ENCODE measurements at places on chromosomes 3 and 15. TPM values are rescaled to one million over a fixed set of nuclear protein-coding genes. Genes with fewer than 3 reads are reported as not detected.

MYO5C gene
- total RNA-seq, result not detected

NAALADL2 gene
- 16.4 TPM for total RNA-seq

SLC28A1 gene
- total RNA-seq, result not detected

AMOTL2 gene
- total RNA-seq, result 236 TPM

PLXNA1 gene
- total RNA-seq, result 63.0 TPM

GNL3 gene
- total RNA-seq, result 114 TPM

CEP152 gene
- total RNA-seq, result 5.2 TPM

SCN11A gene
- under 0.01 TPM for total RNA-seq

SLC2A2 gene
- total RNA-seq, result under 0.01 TPM

LAMB2 gene
- total RNA-seq, result 378 TPM

HRH1 gene
- total RNA-seq, result 26.8 TPM

RHOV gene
- under 0.01 TPM for total RNA-seq

RLBP1 gene
- total RNA-seq, result not detected

ALAS1 gene
- 52.2 TPM for total RNA-seq

PBRM1 gene
- total RNA-seq, result 74.3 TPM

EPHA6 gene
- total RNA-seq, result 1.7 TPM

LACTB gene
- 63.5 TPM for total RNA-seq

GASK1A gene
- total RNA-seq, result 0.32 TPM

TLR9 gene
- total RNA-seq, result not detected

PLOD2 gene
- total RNA-seq, result 154 TPM

RARRES1 gene
- total RNA-seq, result 6.4 TPM

All from fibroblast of villous mesenchyme (primary cell).